Aorta (tissue), 5 donors: ENCODE measurements at places on chromosomes 13 and 19.
A peak's percentile ranks its signal among the peaks of the same experiment; 100 is the strongest.

DNA sequence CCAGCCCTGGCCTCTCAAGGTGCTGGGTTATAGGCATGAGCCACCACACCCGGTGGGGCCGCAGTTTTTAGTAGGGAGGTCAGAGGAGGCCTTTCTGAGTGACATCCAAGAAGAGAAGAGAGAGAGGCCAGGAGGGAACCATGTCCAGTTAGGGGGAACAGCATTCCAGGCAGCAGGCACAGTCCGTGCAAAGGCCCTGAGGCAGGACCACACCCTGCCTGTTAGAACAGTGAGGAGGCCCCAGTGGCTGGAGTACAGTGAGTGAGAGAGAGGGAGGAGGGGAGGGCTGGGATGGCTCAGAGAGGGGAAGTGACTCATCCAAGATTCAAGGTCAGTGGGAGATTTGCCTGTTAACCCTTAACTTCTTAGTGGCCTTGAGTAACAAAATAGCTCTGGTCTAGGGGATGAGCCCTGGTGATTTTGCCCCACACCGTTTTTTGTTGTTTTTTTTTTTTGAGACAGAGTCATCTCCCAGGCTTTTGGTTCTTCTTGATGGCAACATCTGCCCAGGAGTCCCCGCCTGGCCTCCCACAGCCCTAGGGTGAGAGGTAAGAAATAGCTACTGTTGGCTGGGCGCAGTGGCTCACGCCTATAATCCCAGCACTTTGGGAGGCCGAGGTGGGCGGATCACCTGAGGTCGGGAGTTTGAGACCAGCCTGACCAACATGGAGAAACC, 2.7 kb upstream of the PLIN3 start:
- DNase-seq, result peak; percentile 77

DNA sequence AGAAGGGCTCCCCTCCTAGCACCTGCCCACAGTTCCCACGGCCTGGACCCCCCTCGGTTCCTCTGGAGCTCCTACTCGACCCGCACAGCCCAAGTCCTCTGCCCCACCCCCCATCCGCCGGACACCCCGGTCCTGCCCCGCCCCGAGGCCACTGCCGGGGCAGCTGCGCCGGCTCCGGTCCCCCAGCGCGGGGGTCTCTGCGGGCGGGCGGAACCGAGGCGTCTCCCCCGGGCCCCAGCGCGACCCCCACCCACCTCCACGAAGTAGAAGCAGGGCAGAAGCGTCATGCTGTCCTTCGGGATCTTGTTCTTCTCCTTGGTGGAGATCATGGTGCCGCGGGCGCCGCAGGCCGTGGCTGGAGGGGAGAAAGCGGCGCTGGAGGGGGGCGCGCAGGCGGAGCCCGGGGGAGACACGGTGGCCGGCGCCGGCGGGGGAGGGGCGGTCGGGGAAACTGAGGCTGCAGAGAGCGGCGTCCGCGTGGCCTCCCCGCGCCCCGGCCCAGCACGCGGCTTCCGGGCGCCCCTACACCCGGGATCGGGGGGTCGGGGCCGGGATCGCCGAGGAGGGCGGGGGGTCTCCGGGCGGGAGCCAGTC, 427 bp downstream of the PLPPR3 start:
- peak; percentile 45 for DNase-seq

- DNase-seq, result no peak
Observed at GRCh38 chr13:60090574-60090973, 73.2 kb downstream of the DIAPH3 start.

DNA sequence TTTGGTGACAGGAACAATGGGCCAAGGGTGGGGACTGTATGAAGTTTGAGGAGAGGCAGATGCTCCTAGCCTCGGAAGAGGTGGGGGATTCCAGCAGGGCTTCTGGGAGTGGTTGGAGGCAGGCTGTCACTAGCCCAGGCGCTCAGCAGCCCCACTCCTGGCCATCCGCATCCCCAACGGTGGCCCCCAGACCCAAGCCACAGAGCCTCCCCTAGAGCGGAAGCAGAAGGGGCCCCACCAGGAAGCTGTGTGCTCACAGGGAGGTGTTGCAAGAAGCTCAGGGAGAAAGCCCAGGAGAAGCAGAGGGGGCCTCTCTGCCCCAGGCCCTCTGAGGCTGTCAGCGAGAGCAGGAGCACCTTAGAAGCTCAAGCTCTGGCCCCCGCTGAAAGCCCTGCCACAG, 8.3 kb downstream of the PRAM1 start:
- DNase-seq, result no peak

DNA sequence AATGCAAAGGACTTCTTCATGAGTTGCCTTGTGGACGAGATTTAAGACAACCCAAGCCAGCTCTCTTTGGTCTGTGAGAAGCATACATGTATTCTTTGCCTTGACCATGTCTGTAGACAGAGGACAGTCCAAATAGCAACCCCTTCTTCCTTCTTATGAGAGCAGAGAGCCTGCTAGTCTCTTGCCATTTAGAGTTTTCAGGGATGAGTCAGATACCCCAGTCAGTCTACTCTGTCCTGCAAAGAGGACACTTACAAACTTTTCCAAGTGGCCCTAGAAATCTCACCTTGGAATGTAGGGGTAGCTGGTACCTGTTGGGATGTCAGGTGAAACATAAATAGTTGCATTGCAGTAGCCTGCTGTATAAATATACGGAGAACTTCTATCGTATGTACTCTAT, 36.7 kb downstream of the DNAJC3 start:
- no peak for DNase-seq

DNA sequence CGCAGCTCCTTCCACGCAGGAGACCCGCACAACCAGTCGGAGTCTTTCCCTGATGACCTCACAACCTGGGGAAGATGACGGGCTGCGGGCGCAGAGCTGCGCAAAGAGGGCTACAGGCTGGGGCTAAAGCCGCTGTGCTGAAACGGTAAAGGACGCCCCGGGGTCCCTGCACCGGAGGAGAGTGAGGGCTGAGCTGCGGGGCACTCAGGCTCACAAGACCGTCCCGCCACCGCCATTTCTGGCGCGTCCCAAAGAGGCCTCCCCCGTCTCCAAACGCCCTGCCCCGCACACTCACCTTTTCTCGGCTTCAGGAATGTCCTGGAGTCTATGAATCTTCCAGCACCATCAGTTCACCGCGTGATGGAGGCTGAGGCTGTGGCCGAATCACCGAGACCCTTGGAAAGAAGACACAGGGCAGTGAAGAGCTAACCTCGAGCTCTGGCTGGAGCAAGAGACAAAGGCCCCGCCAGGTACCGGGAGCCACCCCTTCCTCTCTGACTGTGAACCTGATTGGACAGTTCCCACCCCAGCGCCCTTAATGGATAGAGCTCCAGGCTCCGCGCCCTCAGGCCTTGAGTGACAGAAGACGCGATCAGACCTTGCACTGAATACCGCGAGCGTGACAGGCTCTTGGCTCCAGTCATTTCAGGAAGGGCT, 41.8 kb upstream of the ZNF429 start:
- DNase-seq, result no peak

DNA sequence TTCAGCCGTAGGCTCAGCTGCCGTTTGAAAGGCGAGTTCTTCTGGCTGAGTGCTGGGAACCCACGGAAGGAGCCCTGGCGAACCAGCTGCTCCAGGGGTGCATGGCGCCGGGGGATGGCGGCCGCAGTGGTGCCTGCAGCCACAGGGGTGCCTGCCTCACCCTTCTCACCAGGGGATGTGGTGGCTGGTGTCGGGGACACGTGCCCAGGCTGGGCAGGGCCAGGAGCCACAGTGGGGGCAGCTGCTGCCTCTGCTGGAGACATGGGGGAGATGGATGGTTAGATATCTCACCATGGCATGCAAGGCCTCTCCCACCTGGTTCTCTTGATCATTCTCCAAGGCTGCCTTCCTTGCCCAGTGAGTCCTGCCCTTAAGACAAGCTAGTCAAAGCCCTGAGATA, 17.1 kb downstream of the NUMBL start:
- DNase-seq, result no peak

- no peak for DNase-seq
Observed at GRCh38 chr13:97879646-97880310, 73.7 kb upstream of the IPO5 start.

DNA sequence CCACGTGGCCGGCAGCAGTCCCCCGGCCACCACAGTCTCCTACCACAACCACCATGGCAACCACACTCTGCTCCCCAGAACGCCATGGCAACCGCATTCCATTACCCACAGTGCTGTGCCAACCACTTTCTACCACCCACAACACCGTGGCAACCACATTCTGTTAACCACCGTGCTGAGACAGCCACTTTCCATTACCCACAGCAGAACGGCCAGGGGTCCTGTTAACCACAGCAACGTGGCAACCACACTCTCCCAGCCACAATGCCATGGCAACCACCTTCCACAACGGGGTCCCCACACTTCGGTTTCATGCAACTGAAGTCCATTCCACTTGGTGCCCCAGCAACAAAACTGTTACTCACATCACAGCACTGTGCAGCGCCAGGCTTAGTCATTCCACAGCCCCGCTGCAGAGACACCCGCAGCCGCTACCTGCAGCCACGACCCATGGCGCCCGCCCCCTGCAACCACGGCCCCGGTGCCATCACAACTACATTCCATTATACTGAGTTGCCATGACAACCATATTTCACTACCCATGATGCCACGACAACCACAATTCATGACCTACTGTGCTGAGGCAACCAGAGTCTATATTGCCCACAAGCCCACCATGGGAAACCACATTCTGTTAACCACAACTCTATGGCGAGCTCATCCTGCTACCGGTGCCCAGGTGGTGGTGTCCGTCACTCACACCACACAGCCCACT, 10.0 kb downstream of the DPF1 start:
- DNase-seq, result no peak

DNA sequence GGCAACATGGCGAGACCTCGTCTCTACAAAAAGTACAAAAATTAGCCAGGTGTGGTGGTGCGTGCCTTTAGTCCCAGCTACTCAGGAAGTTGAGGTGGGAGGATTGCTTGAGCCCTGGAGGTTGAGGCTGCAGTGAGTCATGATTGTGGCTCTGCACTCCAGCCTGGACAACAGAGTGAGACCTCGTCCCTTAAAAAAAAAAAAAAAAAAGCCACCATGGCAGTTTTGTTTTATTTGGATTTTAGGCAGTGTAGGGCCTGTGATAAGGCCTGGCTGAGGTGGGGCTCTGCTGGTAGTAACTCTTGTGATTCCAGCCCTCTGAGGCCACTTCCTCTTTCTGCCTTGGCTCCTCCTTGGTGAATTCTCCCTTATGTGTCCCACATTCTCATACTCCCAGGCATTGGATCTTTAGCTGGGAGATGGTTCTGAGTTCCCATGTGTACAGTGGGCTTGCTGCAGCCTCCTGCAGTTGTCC, 39.2 kb downstream of the GATAD2A start:
- peak; percentile 65 for DNase-seq

GRCh38 chr13:76813891-76814290, 72.3 kb downstream of the KCTD12 start:
- DNase-seq, result no peak

GRCh38 chr13:67392014-67392413, 161.9 kb upstream of the PCDH9 start:
- no peak for DNase-seq

- no peak for DNase-seq
Observed at GRCh38 chr19:3897936-3898335, 17.5 kb downstream of the ATCAY start.

- DNase-seq, result peak; percentile 68
Observed at GRCh38 chr13:114067886-114068651, 64.4 kb downstream of the RASA3 start.

DNA sequence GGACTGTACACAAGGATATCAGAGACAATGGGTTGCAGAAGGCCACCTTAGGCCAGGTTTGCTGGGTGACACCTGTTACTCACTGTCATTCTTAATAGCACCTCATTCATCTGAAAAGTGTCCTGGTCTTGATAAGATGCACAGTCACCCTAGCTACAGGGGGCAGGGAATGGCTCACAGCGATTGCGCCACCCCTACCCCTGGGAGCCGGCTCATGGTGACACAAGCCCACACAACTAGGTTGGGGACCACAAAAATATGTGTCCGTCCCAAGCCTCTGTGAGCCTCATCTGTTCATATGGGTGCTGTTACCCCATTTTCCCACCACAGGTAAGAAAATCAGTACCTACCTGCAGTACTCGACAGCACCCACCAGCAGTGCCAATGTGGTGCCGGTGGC, 23.4 kb downstream of the MED26 start:
- DNase-seq, result no peak

- no peak for DNase-seq
Observed at GRCh38 chr19:50843701-50844221, 10.4 kb upstream of the KLK15 start.

- DNase-seq, result no peak
Observed at GRCh38 chr19:743168-743687, 7.7 kb upstream of the MISP start.
